ENCODE measurements at places on chromosomes 2 and 18. TPM values are rescaled to one million over a fixed set of nuclear protein-coding genes. Genes with fewer than 3 reads are reported as not detected.

The STAT4 gene
- 0.13 TPM for total RNA-seq

The HOXD13 gene
- not detected for total RNA-seq

The ERMN gene
- total RNA-seq = 0.06 TPM

The TDRD15 gene
- not detected for total RNA-seq

The ASB1 gene
- total RNA-seq = 30.4 TPM

The COLEC11 gene
- not detected for total RNA-seq

The UXS1 gene
- 52.5 TPM for total RNA-seq

The ACVR2A gene
- 4.9 TPM for total RNA-seq

The TSN gene
- total RNA-seq = 62.7 TPM

The IL1RN gene
- total RNA-seq = not detected

The CACNB4 gene
- 0.11 TPM for total RNA-seq

The UGT1A5 gene
- not detected for total RNA-seq

- DNase-seq = peak; percentile 33
Measured at GRCh38 chr18:26052505-26052904, 37.9 kb downstream of the SS18 start.

DNA sequence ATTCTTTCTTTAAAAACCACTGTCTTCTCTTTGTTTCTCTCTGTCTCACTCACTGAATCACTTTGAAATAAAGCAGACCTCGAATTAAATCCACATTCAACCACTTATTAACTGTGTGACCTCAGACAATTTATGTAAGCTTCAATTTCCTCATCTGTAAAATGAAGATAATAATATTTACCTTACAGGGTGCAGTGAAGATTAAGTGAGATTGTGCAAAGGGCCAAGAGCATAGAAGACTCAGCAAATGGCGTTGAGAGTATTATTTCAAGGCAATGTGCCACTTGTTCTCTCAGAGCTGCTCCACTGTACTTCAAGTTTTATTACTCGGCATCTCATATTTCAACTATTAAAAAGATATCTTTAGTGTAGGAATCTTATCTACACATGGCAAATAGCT, 454.2 kb upstream of the HNRNPA3 start:
- no peak for DNase-seq

GRCh38 chr2:46643493-46643892, 164.1 kb downstream of the TMEM247 start:
- no peak for DNase-seq

GRCh38 chr18:26159353-26159752, 25.7 kb downstream of the PSMA8 start:
- DNase-seq = no peak

- DNase-seq = no peak
Measured at GRCh38 chr2:215032153-215032552, 106.3 kb downstream of the ABCA12 start.

- DNase-seq = peak; percentile 94
Measured at GRCh38 chr2:122643725-122644329, 888.4 kb downstream of the TSN start.

DNA sequence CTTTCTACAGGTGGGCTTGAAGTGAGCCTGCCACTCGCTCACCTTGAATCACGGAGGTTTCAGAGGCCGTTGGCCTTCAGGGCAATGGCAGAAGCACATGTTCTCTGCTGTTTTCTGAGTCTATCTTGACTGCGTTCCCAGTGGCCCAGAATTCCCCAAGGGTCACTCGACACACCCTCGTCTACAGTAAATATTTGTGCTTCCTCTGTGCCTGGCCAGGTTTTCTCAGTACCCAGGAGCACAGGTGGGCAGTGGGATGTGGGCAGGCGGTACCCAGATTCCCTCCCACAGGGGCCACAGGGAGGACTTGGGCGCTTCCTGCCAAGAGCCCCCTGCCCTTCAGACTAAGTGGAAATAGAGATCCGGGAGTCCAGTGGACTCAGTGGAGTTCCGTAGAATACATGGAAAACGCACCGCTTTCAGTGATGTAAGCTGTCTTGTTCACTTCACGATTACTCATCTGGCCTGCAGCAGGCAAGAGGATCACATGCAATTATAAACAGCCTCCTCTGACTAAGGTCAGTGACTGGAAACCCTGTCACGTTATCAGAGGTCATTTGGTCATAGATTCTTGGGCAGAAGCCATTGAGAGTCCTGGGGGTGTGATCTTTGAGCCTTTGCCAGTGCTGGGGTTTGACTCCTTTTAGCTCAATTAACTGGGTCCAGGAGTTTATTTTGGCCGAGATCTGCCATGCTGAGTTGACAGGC, 179.8 kb downstream of the NEDD4L start:
- peak; percentile 97 for DNase-seq

DNA sequence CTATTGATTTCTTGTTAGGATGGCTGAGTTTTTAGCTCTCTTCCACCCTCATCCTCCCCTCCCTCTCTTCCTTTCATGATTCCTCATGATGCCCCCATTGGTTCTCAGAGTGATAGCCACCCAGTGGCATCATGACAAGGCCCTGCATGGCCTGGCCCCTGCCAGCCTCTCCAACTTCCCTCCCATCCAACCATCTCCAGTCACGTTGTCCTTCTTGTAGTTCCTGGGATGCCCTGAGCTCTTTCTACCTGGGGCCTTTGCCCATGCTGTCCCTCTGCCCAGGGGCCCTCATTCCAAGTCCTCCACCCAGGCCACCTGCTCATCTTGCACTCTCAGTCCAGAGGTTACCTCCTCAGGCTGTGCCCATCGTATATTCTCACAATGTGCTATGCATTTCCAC, 247.5 kb downstream of the TFCP2L1 start:
- no peak for DNase-seq

GRCh38 chr2:22326250-22326649, 1058.7 kb upstream of the KLHL29 start:
- DNase-seq = no peak

DNA sequence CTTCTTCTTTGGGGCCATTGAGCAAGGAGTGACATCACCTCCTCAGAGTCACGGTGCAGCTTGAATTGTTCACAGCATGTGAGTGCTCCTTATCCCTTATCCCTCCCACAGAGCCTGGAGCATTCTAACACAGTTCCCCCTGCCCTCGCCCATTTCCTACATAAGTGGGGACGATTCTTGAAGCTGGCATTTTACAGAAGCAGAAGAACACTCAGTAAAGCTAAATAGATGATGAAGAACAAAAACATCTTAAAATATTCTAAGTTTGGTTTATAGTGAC, 135.8 kb upstream of the APCDD1 start:
- no peak for DNase-seq

DNA sequence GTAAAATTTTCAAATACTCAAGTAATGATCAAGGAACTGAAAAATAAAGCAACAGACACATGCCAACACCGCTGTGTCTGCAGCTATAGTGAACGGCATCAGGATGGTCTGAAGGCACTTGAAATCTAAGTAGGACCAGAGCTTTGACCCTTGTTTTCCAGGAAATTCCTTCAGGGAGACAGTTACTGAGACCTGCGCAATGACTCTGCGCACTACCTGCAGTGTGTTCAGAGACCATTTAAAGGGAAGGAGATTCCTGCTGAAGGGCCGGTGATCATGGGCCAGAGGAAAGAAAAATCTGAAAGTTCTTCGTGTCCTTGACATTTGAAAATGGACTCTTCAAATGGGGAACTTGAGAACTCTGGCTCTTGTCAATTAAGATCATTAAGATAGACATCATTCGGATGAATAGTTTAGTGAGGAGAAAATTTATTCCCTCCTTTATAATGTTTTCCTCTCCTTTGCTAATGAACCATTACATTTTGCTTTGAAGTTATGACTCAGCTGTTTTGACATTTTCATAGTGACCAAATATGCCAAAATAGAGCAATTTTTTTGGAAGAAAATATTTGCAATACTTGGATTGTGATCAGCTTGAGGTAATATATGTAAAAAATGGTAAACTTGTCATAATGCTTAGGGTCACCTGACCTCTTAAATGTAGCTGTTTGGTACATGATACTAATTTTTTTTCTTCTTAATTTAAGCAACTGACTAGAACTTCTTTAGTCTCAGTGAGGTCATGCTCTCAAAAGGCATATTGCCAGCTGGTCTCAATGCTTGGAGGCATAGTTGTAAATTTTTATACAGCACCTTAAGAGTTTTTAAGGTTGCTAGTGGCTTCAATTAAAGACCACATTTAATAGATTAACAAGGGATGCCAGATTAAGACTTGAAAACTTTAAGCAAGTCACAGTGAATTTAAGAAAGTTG, 329.3 kb downstream of the ARHGAP15 start:
- peak; percentile 21 for DNase-seq

GRCh38 chr2:63555931-63556330, 32.3 kb downstream of the WDPCP start:
- DNase-seq = no peak

- DNase-seq = no peak
Measured at GRCh38 chr2:118110310-118110709, 22.0 kb downstream of the INSIG2 start.

DNA sequence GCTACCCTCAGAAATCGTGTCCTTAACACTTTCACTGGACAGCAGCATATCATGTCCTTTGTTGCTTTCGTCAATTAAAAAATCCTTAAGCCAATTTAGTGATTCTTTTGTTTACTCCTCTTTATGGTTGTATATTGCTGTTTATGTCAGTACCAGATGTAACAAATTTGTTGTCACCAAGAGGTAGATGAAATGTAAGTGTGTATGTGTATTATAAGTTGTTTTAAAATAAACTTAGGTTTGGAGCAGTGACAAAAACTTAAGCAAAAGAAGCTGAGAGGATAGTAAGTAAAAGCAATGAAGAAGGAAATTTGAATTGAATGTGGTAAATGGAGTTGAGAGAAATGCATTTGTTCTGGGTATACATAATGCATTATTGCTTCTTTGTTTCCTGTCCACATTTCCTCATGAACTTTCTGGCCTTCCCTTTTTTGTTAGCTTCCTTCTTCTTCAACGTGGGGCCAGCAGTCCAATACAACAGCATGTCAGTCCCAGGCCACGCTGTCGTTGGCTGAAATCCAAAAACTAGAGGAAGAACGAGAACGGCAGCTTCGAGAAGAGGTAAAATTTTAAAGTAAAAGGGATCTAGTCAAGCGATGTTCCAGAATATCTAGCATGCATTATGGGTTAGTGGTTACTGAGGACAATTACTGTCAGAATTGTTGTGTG, 30.5 kb upstream of the SNORC start:
- no peak for DNase-seq

- DNase-seq = peak; percentile 91
Measured at GRCh38 chr2:197108758-197109157, 182.3 kb upstream of the PGAP1 start.

GRCh38 chr2:28661589-28662001, 90.0 kb upstream of the PPP1CB start:
- DNase-seq = peak; percentile 91

DNA sequence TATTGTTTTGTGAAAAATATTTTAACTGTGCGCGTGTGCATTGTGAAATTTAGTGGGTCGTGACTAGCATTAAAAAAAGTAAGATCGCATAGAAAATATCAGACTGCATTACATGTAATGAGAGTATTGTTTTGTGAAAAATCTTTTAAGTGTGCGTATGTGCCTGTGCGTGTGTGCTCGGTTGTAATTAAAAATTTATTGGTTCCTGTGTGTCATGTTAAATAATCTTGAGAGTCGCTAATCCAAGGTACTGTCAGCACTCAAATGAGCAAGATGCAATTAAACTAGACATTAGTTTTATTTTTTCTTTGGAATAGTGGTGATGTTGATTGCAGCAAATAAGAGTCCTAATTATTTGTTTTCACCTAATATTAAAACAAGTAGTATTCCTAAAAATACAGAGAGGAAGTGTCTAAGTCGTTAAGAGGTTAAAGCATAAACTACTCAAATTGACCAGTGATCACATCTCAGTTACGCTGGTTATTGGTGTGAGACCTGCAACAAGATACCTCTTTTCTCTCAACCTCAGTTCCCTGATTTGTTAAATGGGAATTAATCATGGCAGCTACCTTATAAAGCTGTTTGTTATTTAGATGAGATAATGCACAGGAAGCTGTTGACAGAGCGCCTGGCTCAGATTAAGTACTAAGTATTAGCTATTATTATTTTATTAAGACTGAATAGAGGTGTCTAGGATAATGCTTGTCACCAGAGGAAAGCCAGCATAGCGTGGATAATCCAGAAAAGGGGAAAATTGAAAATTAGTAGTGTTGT, 1.9 kb downstream of the ZDBF2 start:
- DNase-seq = no peak

DNA sequence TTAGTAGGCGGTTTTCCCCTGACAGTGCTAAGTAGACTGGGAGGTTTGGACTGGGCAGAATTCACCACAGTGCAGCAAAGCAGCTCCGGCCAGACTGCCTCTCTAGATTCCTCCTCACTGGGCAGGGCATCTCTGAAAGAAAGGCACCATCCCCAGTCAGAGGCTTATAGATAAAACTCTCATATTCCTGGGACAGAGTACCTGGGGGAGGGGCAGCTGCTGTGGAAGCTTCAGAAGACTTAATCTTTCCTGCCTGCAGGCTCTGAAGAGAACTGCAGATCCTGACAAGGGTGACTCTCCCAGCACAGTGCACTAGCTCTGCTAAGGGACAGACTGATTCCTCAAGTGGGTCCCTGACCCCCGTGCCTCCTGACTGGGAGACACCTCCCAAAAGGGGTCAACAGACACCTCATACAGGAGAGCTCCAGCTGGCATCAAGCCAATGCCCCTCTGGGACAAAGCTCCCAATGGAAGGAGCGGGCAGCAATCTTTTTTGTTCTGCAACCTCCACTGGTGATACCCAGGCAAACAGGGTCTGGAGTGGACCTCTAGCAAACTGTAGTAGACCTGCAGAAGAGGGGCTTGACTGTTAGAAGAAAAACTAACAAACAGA, 266.8 kb upstream of the CRIM1 start:
- no peak for DNase-seq

GRCh38 chr2:86783615-86784339, 6.9 kb downstream of the CD8A start:
- DNase-seq = no peak

- no peak for DNase-seq
Measured at GRCh38 chr2:168541858-168542257, 85.8 kb downstream of the CERS6 start.

DNA sequence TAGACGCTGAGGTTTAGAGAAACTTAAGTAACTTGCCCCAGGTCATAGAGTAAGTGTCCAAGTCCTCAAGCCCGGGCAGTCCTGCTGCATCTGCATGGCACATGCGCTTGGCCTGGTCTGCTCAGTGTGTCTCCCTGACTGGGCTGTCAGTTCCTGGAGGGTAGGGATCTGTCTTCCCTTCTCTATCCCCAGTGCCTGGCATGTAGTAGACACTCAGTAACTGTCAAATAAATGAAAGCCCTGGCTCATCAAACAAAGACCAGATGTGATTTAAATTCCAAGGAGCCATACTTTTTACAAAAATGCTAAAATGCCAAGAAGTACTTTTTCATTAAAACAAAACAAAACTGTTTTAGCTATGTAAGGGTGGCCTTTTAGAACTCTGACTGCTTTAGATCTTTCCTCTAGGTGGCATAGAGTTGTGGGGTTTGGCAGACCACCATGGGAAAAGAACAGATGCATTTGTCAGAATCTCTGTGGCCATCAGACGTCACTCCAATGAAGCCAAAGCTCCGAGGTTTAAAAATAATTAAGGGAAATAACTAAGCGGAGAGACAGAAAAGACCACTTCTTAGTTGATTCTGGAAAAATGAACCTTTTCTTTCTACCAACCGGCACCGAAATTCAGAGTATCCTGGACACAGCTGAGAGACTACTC, 34.0 kb downstream of the EPAS1 start:
- DNase-seq = no peak
